ENCODE measurements at places on chromosomes 4 and X.

GRCh38 chr4:181685461-181685860 is 557.7 kb upstream of the TENM3 start:
- no peak for DNase-seq

GRCh38 chrX:119151051-119151380 is 23.4 kb upstream of the KIAA1210 start:
- DNase-seq = no peak

DNA sequence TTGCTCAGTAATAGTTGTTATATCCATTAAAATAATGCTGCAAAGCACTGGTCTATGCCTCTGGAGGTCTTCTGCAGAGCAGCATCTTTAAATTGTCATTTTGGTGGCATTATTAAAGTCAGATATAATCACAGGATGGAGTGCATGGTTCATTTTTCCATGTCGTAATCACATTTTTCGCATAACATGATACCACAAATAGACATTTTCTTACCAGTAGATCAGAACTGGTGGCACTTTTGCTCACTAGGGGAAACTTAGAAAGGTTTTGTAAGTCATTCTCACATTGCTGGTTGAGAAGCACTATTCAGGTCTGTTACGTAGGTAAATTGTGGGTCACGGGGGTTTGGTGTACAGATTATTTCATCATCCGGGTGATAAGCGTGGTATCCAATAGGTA is 484.5 kb upstream of the PRKX start:
- no peak for DNase-seq

- no peak for DNase-seq
These were observed 60.0 kb upstream of the ALB start for GRCh38 chr4:73344106-73344505.

DNA sequence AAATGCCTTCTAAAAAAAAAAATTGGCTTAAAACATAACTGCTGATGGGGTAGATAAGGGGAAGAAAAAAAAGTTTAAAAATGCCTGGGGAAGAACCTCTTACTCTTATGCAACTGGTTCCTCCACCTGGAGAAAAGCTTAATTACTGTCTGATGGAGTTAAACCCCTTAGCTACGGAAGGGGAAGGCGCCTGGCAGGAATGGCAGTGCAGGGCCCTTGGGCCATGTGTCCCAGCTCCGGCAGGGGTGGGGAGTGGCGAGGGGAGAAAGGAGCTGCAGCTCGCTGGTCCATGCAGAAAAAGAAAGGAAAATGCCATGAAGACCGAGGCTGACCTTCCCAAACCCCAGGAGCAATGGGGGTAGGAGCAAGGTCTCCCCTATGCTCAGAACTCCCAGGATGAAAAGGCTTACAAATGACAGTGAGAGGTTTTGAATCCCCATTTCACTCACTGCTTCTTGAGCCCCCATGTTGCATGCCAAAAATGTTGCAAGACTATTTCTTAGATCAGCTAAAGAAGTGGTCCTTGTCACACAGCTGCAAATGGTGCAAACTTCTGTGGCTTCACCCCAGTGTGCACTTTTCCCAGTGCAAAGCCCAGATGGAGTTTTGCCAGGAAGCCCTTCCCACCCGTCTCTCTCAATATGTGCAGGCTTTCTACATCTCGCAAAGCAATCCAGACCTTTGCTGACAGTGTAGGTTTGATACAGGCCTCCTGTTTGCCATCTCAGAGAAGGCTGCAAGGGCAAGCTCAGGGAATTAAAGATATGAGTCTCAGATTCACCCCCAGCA is 204.8 kb upstream of the CT83 start:
- no peak for DNase-seq

- DNase-seq = no peak
These were observed 99.0 kb downstream of the PHKA2 start for GRCh38 chrX:18884916-18885315.

DNA sequence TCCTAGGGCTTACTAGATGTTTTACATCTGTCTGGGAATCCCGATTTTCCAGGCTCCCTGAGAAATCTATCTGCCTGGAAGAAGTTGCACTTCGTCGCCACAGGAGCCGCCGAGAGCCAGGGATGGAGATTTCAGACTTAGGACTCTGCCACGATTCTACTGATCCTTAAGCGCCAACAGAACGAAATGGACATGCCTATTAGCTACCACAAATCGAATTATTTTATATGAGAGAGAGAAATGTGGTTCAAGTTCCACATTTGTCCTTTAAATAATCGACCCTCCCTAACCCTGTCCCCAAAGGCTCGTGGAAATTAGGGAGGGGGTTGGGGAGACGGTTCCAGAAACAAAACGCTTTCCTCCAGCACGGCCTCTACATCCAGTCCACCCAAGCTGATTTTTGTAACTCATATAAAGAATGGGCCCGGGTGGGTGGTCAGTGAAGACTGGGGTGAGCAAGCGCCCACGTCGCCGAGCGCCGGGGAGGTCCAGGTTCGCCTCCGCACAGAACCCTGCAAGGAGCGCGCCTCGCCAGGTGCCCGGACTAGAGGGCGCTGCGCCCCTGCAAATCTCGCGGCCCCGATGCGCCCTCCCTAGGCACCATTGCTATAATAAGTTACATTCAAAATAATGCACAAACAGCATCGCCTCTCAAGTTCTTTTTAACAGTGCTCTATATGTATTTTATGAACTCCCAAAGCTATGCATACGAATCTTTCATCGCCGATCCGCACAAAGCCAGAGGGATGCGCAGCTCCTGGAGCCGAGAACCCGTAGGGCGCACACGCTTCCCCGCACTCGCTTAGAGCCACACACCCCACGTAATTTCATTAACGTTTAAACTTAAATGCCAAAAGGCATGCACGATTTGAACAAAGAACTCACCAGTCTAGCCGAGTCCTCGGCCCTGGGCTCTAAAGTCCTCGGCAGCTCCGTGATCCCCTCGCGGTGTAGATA is 2.1 kb upstream of the FAT1 start:
- DNase-seq = peak; percentile 74
